ENCODE measurements at places on chromosomes 2 and 18.

GRCh38 chr18:11993264-11993916, 12.1 kb downstream of the IMPA2 start:
- peak; percentile 49 for DNase-seq

DNA sequence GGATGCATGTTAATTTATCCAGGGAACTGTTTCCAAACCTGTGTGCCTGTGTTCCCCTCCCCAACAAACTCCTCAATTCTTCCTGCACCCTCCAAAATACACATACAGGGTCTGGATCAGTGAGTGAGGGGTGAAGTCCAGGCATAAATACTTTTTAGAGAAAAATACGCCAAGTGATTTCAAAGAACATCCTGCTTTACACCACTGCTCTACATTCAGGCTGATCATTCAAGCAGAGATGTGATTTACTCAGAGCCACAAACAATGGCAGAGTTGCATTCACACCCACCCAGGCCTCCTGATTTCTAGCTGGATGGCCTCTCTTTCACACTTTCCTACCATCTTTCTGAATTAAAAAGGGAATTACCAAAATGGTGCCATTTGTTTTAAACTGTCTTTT, 289.5 kb upstream of the SLC14A2 start:
- no peak for DNase-seq

GRCh38 chr18:43961722-43962121, 684.4 kb upstream of the SYT4 start:
- no peak for DNase-seq

DNA sequence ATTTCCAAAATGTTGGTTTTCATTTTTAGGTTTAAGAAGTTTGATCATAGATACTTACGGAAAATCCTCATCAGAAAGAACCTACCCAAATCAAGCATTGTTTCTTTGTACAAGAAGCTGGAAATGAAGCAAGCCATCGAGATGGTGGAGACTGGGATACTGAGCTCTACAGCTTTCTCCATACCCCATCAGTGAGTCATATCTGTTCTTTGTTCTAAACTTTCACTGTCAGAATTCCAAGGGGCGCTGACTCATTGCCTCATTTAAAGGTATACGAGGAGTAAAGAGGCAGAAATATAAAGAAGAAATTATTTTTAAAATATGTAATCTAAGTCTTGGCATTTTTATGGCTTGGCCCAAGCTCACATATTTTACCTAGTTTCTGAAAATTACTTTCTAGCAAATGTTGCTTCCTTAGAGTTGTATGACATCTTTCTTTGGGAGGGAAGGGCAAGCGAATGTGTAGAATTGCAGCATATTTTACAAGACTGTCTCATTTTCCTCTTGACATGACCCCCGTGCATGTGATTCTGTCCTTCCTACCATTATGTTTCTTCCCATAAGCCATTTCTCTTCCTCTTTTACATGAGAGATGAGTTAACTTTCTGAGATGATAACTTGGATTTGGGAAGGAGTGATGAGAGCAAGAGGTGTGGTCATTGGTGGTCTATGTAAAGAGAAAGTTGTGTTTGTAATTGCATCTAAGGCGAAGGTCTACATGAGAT, 41.2 kb downstream of the SLC9A4 start:
- no peak for DNase-seq

- no peak for DNase-seq
Observed at GRCh38 chr18:9578306-9578705, 36.1 kb downstream of the PPP4R1 start.

DNA sequence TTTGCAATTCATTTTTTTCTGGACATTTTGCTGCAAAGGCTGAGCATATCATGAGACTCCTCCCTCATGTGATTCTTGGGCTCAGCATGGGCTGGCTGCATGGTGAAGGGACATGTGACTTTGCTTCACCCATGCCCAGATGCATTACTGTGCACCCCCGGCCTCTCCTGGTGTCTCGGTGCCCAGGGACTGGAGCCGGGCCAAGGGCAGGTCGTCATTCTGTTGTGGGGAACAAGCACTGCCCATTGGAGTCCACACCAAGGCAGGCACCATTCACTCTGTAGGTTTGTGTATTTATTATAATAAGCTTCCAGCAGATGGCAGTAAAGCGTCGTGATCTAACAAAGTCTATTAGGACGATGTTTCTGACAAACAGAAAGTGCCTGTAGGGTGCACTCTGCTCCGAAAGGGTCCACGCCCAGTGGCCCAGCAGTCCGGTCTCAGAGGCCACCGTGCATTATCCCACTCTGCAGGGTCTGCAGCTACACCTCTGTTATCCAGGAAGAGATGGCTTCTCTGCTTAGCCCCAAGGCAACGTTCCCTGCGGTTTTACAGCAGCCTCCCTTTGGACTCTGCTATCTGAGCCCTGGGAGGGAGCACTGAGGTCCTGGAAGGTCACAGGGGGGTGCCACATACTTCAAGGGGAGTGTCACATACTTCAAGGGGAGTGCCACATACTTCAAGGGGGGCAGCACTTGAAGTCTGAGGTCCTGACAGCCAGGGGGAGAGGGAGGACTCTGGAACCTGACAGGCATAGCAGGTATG, 219.6 kb downstream of the TSN start:
- DNase-seq: no peak

GRCh38 chr2:159044804-159045286, 76.4 kb downstream of the TANC1 start:
- no peak for DNase-seq

DNA sequence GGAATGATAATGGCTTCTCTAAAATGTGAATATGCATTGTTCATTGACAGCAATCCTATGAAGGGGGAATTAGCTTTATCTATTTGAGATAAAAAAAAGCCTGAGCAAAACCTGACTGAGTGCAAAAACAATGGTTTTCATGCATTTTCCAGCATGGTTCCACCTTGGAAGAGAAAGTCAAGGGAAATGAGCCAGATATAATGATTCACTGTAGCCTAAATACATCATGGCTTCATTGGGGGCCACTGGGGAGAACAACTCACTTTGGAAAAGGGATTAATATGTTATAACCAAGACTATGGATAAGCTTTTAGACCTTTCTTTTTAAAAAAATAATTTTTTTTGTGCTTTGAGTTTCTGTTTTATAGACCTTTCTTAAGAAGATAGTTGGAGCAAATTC, 679.7 kb downstream of the NYAP2 start:
- no peak for DNase-seq

DNA sequence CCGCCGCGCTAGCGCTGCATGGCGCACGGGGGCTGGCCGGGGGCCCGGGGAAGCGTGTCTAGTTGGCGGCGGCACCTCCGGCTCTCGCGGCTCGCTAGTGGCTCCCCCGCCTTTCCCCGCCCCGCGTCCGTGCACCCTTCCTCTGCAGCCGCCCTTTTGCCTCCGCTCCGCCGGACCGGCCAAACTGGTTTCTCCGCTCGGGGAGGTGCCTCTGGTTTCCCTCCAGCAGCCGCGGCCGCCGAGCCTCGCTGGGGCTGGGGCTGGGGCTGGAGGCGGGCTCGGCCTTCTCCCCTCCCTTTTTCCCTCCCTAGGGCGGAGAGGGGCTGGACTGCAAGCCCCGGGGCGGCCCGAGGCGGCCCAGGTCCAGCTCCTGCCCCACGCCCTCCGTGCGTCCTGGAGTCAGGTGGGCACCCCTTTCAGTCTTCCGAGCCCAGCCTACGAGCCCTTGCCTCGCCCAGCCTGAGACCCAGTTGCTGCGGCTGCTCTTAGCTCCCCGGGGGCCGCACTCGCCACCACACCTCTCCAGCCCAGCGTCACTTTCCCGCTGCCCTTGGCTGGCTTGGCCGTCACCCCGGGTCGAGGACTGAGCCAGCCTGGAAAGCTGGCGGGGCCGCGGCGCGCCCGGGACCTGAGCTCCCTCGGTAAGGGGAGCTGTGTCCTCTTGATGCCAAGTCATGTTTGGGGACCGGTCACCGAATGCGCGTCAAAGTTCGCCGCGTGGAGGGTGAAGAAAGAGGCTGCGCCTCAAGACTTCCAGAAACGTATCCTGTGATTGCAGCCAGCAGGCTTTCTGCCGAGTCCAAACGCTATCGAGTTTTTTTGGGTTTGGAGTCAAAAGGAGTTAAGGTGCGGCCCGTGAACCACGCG, at the start of gene ATP8B1:
Gene ATP8B1 (minus strand): TSS at position 213 of the 867 bp plus-strand sequence. CDS start 71,508 bp downstream, outside the sequence.
- peak; percentile 84 for DNase-seq

- DNase-seq: no peak
Observed at GRCh38 chr2:241726459-241726858, 8.0 kb upstream of the D2HGDH start.

GRCh38 chr2:116877944-116878343, 936.5 kb upstream of the DDX18 start:
- no peak for DNase-seq

DNA sequence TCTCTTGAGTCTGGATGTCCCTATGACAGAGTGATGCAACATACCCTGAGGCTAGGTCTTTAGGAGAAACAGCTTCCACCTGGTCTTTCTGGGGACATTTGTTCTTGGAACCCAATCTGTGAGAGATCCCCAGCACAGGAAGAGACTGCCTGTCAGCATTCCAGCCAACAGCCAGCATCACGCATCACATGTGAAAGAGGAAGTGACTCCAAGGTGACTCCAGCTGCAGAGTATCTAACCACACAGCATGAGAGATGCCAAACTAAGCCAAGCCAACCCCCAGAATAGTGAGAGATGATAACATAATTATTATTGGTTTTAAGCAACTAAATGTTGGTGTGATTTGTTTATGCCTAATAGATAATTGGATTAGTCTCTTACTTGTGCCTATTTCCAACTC, 35.7 kb downstream of the C18orf63 start:
- no peak for DNase-seq

- DNase-seq: peak; percentile 52
Observed at GRCh38 chr2:109375131-109375561, 238.6 kb downstream of the SEPTIN10 start.

DNA sequence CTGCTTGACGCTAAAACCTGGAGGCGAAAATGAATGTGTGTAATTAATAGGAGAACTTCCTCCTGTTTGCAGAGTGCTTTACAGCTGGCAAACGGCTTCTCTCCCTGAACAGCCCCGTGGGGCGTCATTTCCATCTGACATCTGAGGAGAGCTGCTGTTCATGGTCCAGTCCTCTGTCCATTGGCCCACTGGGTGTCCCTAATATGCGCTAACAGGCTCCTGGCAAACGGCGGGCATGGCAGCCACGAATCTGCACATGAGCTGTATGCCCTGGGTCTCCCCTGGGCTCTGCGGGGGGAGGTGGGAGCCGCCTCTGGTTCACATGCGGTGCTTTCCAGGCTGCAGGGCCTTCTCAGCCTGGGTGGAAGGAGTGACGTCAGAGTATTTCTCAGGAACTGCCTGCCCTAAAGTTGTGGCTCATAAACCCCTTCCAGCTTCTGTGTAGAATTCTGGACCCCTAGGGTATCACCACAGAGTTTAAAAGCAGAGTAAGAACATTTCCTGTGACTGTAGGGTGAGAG, 73.2 kb downstream of the LRRFIP1 start:
- DNase-seq: peak; percentile 92

DNA sequence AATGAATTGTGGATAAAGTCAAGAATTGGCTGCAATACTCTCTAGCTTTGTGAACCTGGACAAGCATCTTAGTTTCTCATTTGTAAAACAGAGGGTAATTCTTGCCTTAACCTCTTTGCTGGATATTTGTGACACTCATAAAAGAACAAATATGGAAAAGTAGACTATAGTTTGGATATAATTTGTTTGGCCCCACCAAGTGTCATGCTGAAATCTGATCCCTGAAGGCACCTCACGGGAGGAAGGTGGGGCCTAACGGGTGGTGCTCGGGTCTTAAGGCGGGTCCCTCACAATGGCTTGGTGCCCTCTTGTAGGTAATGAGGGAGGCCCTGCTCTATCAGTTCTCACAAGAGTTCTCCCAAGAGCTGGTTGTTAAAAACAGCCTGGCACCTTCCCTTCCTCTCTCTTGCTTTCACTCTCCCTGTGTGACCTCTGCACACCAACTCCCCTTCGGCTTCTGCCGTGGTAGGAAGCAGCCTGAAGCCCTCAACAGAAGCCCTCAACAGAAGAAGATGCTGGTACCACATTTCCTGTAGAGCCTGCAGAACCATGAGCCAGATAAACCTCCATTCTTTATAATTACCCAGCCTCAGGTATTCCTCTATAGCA, 37.4 kb downstream of the ARL4C start:
- DNase-seq: no peak

GRCh38 chr2:27378096-27378808, 2.3 kb downstream of the ZNF513 start:
- DNase-seq: no peak

DNA sequence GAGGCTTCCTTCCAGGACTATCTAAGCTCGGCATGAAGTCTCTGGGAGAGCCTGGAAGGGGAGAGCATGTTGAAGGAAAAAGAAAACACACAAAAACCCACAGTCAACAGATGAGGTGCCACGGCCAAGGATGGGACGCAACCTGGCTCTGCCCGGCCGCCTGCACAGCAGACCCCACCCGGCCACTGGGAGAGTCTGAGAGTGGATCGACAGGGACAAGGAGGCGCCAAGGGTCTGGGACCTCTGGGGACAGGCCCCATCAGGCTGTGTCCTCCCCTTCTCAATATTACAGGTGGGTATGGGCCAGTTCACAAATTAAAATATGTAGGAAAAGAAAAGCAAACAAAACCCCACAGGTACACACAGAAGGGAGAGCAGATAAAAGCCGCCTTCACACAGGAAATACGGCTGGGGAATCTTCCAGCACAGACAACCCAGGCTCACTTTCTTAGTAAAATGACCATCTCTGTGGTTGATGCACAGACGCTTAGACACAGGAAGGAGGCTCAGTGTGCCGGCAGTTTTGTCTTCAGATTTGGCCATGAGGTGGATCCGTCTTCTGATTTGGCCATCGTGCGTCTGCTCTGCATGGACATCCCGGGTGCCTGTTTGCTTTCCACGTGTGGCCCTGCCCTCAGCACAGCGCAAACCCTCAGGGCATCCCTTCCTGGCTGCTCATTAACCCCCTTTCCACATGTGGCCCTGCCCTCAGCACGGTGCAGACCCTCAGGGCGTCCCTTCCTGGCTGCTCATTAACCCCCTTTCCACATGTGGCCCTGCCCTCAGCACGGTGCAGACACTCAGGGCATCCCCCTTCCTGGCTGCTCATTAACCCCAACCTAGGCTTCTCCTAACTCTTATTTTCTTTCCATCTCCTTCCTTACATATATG, 138.4 kb downstream of the EIPR1 start:
- DNase-seq: no peak

- DNase-seq: no peak
Observed at GRCh38 chr2:240873805-240874714, 5.4 kb downstream of the AGXT start.

- peak; percentile 81 for DNase-seq
Observed at GRCh38 chr2:25252291-25253152, 84.1 kb upstream of the POMC start.

GRCh38 chr2:147623328-147623727, 221.5 kb upstream of the ACVR2A start:
- no peak for DNase-seq

DNA sequence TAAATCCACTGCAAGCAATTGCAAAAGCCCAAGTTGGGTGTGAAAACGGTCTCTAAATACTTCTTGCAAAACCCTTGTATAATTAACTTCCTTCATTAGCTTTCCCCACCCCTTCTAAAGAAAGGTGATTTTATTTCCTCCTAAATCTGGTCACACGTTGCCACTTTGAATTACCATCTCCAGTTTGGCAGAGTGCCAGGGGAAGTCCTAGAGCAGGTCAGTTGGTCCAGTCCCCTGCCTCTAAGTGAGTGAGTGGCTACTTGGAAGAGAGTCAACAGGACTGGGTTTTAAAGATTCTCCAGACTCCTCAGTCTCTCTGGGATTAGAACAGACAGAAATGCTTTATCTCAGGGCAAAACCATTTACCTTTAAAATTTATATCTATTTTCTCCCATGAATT, 18.7 kb upstream of the LYPD6B start:
- DNase-seq: no peak

All from sigmoid colon (tissue), 7 donors.